ENCODE measurements at places on chromosomes 2 and 18.

DNA sequence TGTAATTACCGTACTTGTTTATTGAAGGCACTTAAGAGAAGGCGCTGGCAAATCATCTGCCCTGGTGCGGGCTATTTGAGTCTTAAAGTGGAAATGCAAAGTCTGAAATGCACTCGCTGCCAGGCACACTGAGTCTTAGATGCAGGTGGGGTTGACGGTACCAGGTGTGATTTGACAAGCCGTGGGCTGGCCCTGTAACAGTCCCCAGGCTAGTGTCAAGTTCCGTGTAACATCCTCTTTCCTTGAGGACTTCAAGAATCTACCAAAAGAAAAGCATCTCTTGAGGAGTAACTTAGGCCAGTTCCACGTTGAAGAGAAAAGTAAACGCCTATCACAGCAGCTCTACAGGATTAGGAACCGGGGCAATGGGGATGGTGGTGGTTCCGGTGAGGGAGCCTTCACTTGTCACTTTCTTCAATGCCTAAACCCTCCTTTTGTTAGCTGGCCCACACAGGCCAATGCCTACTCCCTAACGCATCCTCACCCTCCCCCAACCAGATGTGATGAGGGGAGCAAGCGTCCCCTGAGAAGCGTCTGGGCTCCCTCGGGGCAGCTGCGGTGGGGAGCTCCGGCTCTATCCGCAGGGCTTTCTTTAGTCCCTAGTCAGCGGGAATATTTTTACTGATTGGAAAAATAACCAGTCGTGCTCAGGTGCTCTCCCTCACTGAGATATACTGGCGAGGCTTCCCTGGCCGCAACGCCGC lies 1.5 kb upstream of the UGP2 start:
- DNase-seq = no peak

DNA sequence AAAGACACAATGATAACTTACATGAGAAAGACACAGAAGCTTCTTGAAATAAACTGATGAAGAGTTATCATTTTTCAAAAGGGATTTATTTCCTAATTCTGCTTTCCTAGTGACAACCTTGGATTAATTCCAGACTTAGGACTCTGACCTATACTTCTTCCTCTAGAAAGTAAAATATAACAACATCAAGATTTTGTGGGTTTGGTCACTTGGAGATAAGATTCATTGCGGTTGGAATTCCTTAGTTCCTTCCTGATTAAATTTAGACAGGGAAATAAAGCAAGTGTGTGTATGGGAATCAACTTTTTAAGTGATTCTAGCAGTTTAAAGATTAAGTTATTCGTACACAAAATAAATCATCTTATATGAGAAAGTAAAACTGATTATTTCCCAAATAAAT lies 208.4 kb upstream of the CCDC150 start:
- no peak for DNase-seq

DNA sequence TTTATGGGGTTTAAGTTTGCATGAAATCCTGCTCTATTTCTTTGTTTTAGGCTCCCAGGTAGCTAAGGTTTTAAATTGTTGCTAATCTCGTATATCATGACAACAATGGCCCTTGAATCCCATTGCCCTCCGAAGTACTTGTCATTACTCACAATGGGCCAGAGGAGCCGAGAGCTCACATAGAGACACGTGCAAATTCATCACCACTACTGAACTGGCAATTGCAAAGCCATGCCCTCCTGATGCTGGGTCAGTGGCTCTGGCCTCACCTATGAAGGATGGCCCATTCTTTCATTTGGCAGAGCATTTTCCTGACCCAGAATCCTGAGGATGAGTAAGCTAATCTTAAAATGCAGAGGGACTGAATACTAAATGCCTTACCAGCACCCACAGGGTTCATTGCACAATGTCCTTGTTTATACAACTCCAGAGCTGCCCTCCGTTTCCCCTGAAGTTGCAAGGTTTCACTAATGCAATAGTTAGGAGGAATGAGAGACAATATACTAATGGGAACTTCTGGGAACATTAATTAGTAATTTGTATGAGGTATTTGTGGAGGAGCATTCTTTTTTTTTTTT lies 71.6 kb upstream of the GAREM1 start:
- DNase-seq = no peak

- DNase-seq = no peak
These were observed 19.6 kb upstream of the YPEL5 start for GRCh38 chr2:30127016-30127893.

DNA sequence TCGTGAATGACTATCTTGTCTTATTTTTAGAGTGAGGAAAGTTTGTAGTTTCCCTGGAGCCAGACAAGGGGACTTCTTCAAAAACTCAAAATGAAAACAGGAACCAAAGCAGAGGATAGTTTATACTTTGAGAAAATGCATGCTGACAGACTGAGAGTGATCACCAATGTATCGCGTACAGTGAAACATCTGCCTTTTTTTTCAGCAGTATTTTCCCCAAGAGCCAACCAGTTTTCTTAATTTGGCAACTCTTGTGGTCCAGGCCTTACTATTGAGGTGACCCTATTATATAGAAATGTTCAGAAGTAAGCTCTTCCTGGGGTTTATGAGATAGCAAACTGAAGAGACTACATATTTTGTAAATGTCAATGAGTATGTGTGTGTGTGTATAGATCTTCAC lies 153.7 kb upstream of the VRK2 start:
- no peak for DNase-seq

DNA sequence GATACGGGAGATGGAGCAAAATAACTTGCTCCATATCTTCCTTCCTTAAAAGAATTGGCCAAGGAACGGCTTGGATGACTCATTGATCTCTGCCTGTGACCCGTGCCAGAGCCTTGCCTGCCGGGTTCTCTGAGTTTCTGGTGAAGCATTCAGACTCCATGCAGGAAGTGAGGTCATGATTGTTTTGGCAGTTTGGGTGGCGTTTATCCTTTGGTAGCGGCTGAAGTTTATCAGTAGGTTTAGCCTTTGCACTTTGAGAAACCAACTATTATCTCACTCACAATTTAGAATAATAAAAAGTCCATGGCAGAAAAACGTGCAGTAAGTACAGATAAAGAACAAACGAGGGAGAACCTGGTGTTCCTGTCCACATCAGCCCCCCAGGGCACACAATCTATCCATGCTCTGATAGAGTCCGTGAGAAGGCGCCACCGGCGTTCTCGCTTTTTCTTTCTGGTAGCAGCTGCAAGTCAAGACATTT lies 15.0 kb upstream of the CTAGE1 start:
- DNase-seq = no peak

DNA sequence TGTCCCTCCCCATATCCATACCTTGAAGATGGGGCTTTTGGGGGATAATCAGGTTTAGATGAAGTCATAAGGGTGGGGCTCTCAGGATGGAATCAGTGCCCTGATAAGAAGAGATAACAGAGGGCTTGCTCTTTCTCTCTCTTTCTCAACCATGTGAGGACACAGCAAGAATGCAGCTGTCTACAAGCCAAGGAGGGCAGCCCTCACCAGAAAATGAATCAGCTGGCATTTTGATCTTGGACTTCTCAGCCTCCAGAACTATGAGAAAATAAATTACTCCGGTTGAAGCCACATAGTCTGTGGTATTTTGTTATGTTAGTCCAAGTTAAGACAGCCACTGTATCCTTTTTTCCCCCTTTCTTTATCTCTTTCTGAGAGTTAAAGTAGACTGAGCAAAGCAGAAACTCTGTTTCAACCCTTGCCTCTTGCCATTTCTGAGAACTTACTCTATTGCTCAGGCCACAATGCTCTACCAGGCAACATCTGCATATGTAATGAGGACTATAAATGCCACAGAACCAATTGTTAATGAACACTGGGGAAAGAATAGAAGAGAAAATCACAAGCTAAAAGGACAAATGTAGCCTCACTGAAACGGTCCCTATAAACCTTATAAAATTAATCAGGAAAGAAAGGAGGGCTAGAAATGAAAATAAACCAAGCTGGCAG lies 56.9 kb downstream of the SRBD1 start:
- no peak for DNase-seq

- no peak for DNase-seq
These were observed 5.8 kb upstream of the CNDP1 start for GRCh38 chr18:74528478-74528877.

- no peak for DNase-seq
These were observed 2.0 kb downstream of the ANKAR start for GRCh38 chr2:189676471-189676870.

DNA sequence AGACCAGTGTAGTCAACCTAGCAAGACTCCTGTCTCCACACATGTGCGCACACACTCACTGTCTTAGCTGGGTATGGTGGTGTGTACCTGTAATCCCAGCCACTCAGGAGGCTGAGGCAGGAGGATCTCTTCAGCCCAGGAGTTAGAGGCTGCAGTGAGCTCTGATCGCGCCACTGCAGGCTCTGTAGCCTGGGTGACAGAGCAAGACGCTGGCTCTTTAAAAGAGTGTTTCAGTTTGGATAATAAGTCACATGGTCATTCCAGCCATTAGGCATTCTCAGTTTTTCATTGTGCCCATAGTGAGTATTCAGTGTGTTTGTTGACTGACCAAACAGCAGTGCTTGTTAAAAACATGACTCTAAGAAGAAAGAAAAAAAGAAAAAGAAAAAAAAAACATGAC lies 31.0 kb downstream of the RAB10 start:
- DNase-seq = no peak

GRCh38 chr2:44838116-44838790 lies 103.2 kb upstream of the SIX3 start:
- DNase-seq = no peak

DNA sequence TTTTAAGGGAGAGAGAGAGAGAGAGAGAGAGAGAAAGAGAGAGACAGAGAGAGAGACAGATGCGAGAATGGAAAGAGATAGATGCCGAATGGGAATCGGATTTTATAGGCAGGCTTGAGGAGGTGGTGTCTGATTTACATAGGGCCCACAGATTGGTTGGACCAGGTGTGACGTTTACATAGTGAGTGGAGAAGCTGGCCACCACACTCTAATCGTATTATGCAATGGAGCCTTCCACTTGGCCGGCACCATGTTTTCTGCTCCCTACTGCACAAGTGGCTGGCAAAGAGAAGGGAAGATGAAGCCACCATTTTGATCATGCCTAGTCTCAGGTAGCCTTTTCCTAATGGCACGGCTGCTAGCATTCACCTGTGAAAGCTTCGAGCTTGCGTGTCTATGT lies 33.9 kb downstream of the CD8B2 start:
- DNase-seq = peak; percentile 16

DNA sequence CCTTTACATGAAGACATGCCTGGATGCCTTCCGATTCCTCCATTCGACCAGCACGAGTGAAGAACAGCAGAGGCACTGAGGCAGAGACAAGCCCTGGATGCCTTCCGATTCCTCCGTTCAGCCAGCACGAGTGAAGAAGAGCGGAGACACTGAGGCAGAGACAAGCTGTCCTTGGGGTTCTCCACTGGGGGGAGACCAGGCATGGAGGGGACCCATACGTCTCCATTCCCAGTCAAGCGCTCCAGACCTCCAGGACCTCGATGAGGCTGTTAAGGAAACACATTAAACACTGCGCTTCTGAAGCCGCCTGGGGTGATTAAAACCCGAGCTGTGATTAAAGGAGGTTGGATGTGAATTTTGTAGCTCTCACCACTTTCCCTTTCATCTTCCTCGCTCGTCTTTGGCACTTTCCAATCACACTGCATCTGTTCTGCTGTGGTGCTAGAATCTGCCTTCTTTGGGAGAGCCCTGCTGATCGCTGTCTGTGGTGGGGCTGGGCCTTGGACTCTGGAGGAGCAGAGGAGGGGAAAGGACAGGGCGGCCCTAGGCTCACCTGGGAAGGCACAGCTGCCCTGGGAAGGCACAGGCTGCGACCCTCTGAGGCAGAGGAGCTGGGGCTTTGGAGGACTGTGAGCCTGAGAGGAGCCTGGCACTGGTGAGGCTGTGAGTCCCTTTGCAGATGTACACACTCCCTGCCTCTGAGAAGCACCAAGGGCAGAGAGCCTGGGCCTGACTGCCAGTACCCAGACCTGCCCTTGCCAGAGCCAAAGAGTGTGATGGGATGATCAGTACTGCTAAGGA lies 463.1 kb upstream of the HS6ST1 start:
- no peak for DNase-seq

GRCh38 chr18:23066504-23067039 lies 68.7 kb upstream of the CABLES1 start:
- peak; percentile 61 for DNase-seq
